Skeletal muscle cell (primary cell): ENCODE measurements at places on chromosomes 3 and 15.

DNA sequence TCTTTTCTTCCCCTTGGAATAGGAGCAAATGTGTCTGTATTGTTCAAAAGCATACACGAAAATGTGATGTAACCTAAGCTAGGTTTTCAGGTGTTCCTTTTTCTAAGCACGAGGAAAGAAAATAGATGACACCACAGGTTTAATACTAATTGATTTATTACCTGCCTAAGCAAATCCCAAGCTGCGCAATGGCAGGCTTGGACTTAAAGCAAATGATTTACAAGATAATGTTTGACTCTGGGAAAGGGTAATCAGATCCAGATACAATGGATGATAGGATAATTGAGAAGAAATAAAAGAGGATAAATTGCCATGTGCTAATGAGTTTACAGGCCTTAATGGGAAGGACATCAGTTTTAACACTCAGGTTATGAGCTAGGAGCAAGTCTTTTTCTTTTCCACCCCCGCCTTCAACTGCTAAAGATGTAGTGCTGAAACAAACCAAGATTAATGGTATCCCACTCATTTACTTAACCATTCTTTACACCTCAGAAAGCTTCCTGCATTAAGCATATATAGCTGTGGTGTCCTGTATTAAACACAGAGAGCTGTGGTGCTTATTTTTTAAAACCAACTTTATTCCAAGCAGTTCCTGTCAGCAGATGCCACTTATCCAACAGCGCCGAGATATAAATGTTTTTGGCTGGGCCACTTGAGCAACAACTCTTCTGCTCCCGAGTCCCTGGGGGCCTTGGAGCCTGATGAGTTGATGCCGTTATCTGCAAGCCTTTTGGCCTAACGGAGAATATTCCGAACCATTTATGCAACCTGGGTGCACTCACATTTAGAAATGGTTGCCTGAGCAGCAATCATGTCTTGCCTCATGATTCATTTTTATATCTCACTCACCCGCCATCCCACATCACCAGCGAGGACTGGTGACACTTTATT lies 205.5 kb downstream of the MECOM start:
- DNase-seq, result no peak

DNA sequence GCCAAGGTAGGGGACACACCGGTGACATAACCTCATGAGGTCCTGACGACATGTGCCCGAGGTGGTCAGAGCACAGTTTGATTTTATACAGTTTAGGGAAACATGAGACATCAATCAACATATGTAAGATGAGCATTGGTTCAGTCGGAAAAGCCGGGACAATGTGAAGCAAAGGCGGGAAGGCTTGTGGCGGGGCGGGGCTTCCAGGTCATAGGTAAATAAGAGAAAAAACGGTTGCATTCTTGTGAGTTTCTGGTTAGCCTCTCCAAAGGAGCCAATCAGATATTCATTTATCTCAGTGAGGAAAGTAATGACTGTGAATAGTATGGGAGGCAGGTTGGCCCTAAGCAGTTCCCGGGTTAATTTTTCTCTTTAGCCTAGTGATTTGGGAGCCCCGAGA lies 271.7 kb upstream of the ATP10A start:
- DNase-seq, result no peak

DNA sequence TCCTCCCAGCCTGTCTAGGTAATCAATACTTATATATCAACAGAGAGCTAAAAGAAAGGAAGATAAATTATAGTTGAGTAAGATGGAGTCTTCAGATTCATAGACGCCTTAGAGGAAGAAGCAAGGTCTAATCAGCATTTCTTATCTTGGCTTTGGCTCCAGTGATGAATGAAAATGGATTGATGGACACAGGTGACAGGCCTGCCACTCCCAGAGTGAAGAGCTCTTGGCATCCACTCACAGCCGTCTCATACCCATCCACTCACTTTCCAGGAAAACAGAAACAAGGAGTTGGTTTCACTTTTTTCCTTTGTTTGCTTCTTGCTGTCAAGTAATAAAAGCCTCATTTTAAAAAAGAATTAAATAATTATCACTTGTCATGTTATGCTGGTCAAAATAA lies 168.2 kb downstream of the MFSD1 start:
- no peak for DNase-seq

DNA sequence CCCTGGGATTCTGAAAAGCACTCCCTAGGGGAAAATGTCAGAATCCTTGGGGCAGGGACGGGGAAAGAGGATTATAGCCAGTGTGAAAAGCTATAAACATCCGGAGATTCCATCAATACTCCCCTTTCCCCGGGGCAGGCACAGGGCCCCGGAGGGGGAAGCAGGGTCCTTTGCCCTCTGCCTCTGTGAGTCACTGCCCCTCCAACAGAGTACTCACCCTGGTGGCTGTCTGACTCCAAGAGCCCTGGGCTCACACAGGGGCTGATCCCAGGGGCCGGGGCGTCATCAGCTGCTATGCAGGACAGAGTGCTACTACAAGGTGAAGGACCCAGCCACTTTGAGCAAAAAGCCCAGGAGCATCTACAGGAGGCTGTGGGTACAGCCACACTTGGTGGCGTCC lies 133.0 kb upstream of the PRR20G start:
- no peak for DNase-seq

GRCh38 chr3:48208076-48208475 lies 15.2 kb upstream of the CAMP start:
- no peak for DNase-seq

DNA sequence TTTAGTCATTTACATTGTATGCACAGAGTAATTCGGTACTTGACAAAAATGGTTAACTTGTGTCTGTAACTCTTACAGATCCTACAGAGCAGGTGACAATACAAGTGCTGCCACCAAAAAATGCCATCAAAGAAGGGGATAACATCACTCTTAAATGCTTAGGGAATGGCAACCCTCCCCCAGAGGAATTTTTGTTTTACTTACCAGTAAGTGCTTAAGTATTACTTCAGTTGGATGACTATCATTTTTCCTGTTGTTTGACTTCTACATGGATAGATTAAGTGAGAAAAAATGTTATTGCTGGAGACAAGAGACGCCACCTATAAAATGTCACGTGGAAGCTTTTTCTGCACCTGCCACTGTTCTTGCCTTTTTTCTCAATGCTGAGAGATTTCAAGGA lies 173.2 kb downstream of the ALCAM start:
- no peak for DNase-seq

GRCh38 chr3:42035816-42036482 lies 55.2 kb upstream of the TRAK1 start:
- no peak for DNase-seq

DNA sequence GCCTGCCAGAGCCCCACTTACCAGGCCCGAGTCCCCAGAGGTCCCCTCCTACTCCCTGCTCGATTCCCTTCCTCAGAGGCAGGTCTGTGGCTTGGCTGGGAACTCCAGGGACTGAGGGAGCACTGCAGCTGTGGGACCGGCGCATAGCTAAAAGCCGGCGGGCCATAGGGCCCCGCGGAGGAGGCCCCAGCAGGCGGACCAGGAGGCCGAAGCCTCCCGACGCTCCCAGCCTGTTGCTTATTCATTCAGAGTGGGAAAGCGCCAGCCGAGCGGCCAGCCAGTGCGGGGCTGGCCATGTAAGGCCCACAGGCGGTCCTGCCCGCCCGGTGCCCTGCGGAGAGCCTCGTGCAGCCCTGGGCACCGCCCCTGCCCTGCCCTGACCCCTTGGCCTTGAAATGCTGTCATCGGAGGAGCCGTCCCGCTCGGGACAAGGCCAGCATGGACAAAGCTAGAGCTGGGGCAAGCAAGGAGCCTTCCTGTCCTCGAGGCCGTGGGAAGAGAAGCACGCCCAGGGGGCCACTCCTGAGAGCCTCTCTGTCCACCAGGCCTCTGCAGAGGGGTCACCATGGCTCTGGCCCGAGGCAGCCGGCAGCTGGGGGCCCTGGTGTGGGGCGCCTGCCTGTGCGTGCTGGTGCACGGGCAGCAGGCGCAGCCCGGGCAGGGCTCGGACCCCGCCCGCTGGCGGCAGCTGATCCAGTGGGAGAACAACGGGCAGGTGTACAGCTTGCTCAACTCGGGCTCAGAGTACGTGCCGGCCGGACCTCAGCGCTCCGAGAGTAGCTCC lies at the start of gene LOXL1:
Gene LOXL1, plus strand, starts transcription at position 244 of the 784 bp plus-strand sequence. Its CDS starts 322 bp downstream, at position 566.
- DNase-seq, result peak; percentile 65

DNA sequence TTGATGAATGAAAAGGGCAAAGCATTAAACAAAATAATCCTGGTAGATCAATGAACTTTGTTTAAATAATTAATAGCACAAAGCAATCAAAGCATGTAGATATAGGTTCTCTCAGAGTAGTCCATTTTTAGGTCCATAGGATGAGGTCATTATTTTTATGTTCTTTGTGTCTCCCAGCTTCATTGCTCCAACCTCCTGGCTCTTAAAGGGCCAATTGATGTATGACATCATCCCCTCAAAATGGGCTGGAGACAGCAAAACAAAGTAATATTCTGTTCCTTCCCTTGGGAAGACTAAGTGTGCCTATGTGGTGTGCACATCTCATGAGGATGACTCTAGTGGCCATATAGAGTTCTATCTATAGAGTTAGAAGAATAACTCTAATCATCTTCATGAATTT lies 49.5 kb downstream of the HMG20A start:
- no peak for DNase-seq

DNA sequence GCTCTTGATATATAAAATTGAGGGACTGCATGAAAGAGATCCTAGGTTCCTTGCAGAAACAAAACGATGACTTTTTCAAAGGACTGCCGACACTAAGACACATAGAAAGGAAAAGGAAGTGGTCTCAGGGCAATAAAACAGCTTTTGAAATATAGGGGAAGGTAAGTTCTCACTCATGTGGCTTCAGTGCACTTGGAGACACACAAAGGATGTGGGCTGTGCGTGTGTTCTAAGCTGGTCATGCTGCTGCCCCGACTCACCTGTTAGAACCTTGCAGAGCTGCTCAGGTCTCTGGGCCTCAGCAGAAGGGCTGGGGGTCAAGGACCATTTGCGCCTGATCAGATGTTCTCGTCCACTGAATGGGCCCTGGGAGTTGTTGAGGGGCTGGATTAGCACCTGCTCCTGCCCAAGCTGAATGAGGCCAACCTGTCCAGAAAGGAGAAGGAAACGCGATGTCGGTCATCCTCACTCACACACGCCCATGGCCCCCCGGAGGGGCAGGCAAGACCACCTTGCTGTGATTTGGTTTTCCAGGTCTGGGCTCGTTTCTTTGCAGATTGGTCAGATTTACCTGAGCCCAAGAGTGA lies 11.1 kb downstream of the ADAMTS17 start:
- DNase-seq, result no peak

DNA sequence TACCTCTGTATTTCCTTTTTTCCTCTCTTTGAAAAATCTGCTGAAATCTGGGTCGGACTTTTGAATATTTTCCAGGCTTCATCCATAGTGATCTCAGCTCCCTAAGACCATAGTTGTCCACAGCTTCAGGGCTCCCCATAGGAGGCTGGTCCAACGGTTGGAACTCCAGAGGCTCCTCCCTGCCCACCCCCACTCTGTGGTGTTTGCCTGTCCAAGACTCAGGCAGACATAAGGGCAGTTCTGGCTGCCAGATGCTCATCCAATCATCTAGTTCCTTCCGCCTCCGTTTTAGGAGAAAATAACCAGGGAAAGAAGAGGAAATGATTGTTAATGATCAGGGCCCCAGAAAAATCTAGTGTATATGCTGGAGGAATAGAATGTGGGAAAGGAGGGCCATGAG lies 27.9 kb upstream of the PRTG start:
- DNase-seq, result no peak

DNA sequence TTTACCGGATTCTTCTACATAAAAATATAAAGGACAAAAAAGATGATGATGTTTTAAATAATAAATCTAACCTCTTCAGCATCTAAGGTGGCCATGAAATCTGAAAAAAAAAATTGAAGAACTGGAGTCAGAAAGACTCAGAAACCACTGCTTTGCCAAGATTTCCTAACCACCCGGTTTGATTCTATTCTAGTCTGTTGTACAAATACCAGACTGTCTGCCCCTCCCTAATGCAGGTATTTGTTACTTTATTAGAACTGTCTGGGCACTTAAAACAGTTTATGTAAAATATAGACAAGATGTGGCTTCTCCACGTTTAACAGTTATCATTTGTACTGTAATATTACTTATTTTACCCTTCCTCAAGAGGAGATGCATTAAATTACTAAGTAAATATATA lies 48.8 kb downstream of the UACA start:
- no peak for DNase-seq

DNA sequence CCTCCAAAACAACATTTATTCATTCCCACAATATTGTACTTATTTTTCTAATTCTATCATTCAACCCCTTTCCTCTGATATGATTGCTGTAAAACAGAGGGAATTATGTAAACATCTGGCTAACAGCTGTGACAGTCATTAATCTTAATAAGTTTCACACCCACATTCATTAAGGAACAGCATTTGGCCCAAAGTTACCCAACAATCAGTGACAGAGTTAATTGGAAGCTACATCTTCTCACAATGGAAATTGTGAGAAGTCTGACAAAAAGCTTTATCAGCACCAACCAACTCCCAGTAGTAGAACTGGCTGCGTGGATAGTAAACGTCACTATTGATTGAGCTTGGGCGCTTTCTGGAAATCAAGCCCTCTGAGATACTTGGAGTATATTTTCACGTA lies 165.8 kb upstream of the SLC24A5 start:
- DNase-seq, result no peak

DNA sequence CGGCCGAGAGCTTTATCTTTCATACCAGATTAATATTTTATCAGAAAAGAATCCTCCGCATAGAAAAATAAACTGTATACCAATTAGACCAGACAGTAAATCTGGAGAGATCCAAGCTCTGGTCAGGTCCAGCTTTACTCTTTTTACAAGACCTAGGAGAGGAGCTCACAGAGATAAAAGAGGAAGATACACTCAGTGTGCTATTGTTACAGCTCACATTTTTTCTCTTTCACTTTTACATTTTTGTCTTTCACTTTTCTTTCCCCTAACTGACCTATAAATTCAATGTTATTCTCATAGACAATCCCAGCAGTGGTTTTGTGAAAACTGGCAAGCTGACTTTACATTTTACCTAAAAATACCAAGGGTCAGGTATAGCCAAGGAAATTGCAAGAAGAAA lies 55.8 kb downstream of the GUCA1C start:
- DNase-seq, result no peak

DNA sequence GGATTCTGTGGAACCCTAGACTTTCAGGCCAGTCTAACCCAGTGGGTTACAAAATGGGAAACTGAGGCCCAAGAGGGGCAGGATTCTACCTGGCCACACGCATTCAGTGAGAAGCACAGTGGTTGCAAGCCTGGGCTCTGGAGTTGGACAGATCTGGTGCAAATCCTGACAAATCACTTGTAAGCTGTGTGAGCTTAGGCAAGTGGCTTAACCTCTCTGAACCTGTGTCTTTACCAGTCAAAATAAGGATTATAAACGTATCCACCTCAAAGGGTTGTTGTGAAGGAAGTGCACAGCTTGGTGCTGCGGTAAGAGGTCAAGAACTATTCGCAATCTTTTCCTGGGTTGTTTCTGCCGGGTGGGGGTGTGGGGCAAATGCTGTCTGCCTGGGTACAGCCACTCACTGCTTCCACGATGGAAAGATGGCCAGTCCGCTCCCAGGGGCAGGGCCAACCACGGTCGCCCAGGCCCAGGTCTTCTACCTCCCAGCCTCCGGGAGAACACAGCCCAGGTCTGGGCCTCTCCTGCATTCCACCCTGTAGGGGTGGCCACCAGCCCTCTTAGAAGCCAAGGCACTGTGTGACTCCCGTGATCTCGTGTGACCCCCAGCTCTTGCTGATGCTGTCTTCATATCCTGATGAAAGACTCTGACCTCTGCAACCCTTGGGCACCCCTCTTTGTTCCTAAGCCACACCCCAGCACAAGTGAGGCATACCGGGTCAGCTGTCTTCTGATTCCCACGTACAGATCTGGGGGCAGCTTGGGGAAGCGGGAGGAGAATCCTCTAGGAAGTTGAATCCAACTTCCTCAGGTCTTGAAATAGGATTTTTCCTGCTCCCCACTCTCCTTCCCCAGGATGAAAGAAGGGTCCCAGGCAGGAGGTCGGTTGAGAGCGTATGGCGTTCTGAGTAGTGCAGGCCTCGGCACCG lies 1.5 kb downstream of the CHRNA3 start:
- no peak for DNase-seq
